ENCODE measurements at places on chromosomes 5 and 9. TPM values are rescaled to one million over a fixed set of nuclear protein-coding genes. Genes with fewer than 3 reads are reported as not detected.

DNA sequence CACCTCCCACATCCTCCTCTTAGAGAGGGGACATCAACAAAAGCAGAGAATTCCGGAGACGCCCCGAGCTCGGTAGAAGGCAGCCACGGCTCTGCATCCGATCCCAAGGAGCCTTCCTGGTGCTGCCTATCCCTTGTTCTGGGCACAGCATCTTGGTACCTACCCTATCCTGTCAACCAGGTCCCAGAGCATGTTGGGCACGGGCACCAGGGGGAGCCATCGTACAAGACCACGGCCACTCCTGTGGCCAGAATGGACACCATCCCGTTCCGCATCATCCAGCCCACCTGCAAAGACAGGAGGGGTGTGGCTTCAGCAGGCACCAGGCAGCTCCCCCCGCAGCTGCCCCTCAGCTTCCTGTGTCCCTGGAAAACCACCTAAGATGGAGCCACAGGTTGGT lies 62.7 kb upstream of the ZNF354A start:
- no peaks in the 10 kb centered on the region for H3K36me3 ChIP-seq
- DNase-seq = peak; percentile 20
- peaks cover 33% of the 10 kb centered on the region for H3K27me3 ChIP-seq
- no peaks in the 10 kb centered on the region for H3K4me1 ChIP-seq

Gene F12
- not detected for total RNA-seq

Gene PCDHB3
- 0.77 TPM for total RNA-seq

Gene GPSM1
- 69.0 TPM for total RNA-seq

- H3K36me3 ChIP-seq = no peaks in the 10 kb centered on the region
- H3K4me1 ChIP-seq = peaks cover 57% of the 10 kb centered on the region
- peak within 1 kb of the TSS; percentile 94 for H3K4me3 ChIP-seq
- no peaks in the 10 kb centered on the region for H3K27me3 ChIP-seq
Measured at GRCh38 chr9:27572918-27573633, at the start of gene C9orf72. Gene C9orf72 (minus strand): TSS chr9:27573481. CDS start chr9:27567120, 6,361 bp downstream.

- no peak for DNase-seq
- no peak overlapping the region for H3K4me3 ChIP-seq
- H3K4me1 ChIP-seq = peaks cover 97% of the 10 kb centered on the region
- no peaks in the 10 kb centered on the region for H3K27me3 ChIP-seq
Measured at GRCh38 chr9:131658377-131659129, 81.3 kb downstream of the RAPGEF1 start.

GRCh38 chr5:175457466-175457865 lies 13.5 kb upstream of the DRD1 start:
- H3K27ac ChIP-seq = no peak overlapping the region
- H3K27me3 ChIP-seq = peaks cover 74% of the 10 kb centered on the region
- no peak for DNase-seq
- no peaks in the 10 kb centered on the region for H3K4me1 ChIP-seq

Gene ZNF300
- 1.1 TPM for total RNA-seq

DNA sequence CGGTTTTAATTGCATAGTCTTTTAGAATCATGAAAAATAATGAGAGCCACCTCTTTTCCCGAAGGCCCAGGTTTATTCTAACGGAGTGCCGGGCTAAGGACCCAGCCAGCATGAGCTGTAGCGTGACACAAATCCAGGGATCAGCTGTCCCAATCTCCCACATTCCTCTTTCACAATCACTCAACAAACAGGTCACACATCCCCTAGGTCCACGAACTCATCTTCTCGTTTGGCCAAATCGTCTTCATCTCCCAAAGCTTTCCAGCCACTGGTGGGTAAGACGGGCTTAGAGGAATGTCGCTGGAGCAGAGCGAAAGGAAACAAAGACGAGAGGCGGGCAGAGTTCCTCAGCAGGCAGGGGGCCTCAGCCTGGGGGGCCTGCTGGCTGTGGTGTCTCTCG lies 55.5 kb upstream of the GOLPH3 start:
- peaks cover 34% of the 10 kb centered on the region for H3K36me3 ChIP-seq
- no peak overlapping the region for H3K4me3 ChIP-seq
- H3K27ac ChIP-seq = no peak overlapping the region
- DNase-seq = no peak

- H3K36me3 ChIP-seq = no peaks in the 10 kb centered on the region
- H3K4me1 ChIP-seq = peaks cover 37% of the 10 kb centered on the region
- DNase-seq = no peak
Measured at GRCh38 chr9:21970800-21971640, 23.2 kb downstream of the CDKN2A start.

GRCh38 chr9:126531035-126531571 lies 82.6 kb upstream of the LMX1B start:
- H3K27me3 ChIP-seq = peaks cover 73% of the 10 kb centered on the region
- peaks cover 11% of the 10 kb centered on the region for H3K4me1 ChIP-seq
- DNase-seq = no peak
- H3K4me3 ChIP-seq = no peak overlapping the region
- peak overlapping the region; percentile 74 for H3K27ac ChIP-seq

Gene SPATA31C1
- not detected for total RNA-seq

- no peak overlapping the region for H3K4me3 ChIP-seq
- no peak for DNase-seq
- H3K27me3 ChIP-seq = no peaks in the 10 kb centered on the region
- H3K27ac ChIP-seq = no peak overlapping the region
- H3K36me3 ChIP-seq = peaks cover 10% of the 10 kb centered on the region
Measured at GRCh38 chr5:77993141-77993854, 217.2 kb upstream of the TBCA start.

Gene GABRB2
- total RNA-seq = 0.11 TPM

DNA sequence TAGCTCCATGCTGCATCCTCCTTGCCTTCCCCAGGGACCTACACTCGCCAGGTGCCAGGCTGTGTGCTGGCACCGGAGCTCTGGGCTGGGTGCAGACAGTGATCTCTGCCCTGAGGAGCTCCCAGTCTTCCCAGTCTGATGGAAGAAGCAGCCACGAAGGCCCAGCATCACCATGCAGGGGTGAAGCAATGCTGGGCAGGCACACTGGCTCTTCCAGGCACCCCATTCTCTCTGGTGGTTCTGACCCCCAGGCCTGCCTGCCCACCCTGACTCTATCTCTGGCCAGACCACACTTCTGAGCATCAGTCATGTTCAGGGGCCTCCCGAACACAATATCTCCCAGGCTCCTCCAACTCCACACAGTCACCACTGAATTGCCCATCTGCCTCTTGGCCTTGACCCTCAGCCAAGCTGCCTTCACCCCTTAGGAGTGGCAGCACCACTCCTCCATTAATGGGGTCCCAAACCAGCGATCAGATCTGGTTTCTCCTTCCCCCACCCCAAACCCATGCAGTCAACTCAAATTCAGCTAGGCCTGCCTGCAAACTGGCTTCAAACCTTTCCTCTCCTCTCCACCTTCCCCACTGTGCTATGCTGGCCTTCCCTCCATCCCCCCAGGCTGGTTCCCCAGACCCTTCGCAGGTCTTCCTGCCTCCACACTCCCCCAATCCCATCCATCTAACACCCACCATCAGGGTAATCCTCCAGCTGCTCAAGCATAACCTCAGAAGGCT lies 102.7 kb upstream of the MVB12B start:
- H3K4me3 ChIP-seq = no peak overlapping the region
- H3K4me1 ChIP-seq = peaks cover 6% of the 10 kb centered on the region
- H3K27me3 ChIP-seq = peaks cover 99% of the 10 kb centered on the region
- no peak overlapping the region for H3K27ac ChIP-seq

Gene C9
- not detected for total RNA-seq

- H3K4me1 ChIP-seq = no peaks in the 10 kb centered on the region
- DNase-seq = no peak
- no peak overlapping the region for H3K4me3 ChIP-seq
- no peak overlapping the region for H3K27ac ChIP-seq
- H3K36me3 ChIP-seq = no peaks in the 10 kb centered on the region
Measured at GRCh38 chr5:72007336-72008111, 99.8 kb upstream of the MAP1B start.

DNA sequence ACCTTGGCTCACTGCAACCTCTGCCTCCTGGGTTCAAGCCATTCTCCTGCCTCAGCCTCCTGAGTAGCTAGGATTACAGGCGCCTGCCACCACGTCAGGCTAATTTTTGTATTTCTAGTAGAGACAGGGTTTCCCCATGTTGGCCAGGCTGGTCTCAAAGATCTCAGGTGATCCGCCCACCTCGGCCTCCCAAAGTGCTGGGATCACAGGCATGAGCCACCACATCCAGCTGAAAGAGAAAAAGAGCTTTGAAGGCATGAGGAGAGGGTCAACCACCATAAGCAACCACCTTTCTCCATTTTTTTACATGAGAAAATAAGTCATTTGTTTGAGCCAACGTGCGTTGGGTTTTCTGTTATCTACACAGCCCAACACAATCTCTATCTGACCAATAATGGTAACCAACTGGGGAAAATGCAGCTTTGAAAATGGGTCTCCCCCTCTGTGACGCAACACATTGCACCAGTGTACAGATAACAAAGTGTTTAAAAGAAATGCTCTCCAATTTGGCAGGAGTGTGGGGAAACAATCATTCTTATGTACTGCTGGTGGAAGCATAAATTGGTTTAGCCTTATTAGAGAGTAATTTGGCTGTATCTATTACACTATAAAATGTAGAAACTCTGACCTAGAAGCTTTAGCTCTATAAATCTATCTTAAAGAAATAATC lies 45.8 kb upstream of the ZBTB43 start:
- no peaks in the 10 kb centered on the region for H3K36me3 ChIP-seq
- H3K27ac ChIP-seq = no peak overlapping the region
- H3K4me3 ChIP-seq = no peak overlapping the region
- no peaks in the 10 kb centered on the region for H3K4me1 ChIP-seq
- DNase-seq = no peak

DNA sequence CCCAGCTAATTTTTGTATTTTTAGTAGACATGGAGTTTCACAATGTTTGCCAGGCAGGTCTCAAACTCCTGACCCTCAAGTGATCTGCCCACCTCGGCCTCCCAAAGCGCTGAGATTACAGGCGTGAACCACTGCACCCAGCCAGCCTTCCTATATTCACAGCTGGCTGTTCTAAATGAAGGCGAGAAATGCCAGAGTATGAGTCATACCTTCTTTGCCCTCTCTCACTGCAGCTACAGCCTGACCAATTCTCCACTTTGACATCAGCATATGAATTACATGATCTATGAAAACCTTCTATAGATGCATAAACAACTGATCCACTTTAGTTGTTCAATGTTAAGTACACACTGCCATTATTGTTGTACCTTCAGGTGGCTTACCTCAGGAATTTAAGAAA lies 14.5 kb downstream of the APTX start:
- H3K27me3 ChIP-seq = no peaks in the 10 kb centered on the region
- H3K27ac ChIP-seq = no peak overlapping the region
- H3K4me1 ChIP-seq = peaks cover 4% of the 10 kb centered on the region
- DNase-seq = no peak
- H3K36me3 ChIP-seq = peaks cover 78% of the 10 kb centered on the region
- no peak overlapping the region for H3K4me3 ChIP-seq

Gene OR1L6
- total RNA-seq = not detected

GRCh38 chr5:93589152-93589828 lies 6.3 kb downstream of the NR2F1 start:
- no peaks in the 10 kb centered on the region for H3K36me3 ChIP-seq
- H3K4me3 ChIP-seq = no peak overlapping the region
- peaks cover 93% of the 10 kb centered on the region for H3K27me3 ChIP-seq
- no peak overlapping the region for H3K27ac ChIP-seq
- no peak for DNase-seq
- H3K4me1 ChIP-seq = peaks cover 8% of the 10 kb centered on the region

Gene INSL6
- total RNA-seq = not detected

- H3K27ac ChIP-seq = no peak overlapping the region
- no peaks in the 10 kb centered on the region for H3K27me3 ChIP-seq
- peaks cover 32% of the 10 kb centered on the region for H3K36me3 ChIP-seq
- no peak for DNase-seq
- no peak overlapping the region for H3K4me3 ChIP-seq
- H3K4me1 ChIP-seq = peaks cover 1% of the 10 kb centered on the region
Measured at GRCh38 chr9:128757602-128758001, 14.1 kb downstream of the ZER1 start.

DNA sequence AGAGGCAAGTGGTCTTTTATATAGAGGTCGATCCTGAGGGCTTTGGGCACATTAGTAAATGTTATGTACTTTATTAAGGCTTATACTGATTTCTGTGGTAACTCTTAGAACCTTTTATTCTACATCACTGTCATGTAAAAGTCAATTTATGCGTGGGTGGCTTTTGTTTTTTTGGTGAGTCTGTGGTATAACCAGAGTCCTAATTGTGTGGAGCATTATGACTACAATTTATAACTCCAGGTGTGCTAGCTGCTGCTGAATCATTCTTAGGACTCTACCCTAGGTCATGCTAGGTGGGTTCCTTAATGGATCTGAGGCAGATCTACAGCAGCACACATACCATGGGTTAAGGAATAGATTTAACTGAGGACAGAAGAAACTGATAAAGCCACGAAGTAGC lies 33.9 kb upstream of the KCNN2 start:
- no peak overlapping the region for H3K4me3 ChIP-seq
- no peak overlapping the region for H3K27ac ChIP-seq
- no peaks in the 10 kb centered on the region for H3K36me3 ChIP-seq
- H3K27me3 ChIP-seq = no peaks in the 10 kb centered on the region
- DNase-seq = no peak
- H3K4me1 ChIP-seq = peaks cover 15% of the 10 kb centered on the region

Gene SHOC1
- not detected for total RNA-seq

GRCh38 chr5:92822183-92822582 lies 758.8 kb downstream of the NR2F1-AS1 start:
- no peak overlapping the region for H3K27ac ChIP-seq
- no peaks in the 10 kb centered on the region for H3K4me1 ChIP-seq
- H3K36me3 ChIP-seq = no peaks in the 10 kb centered on the region
- no peak for DNase-seq

Gene LOX
- 4.4 TPM for total RNA-seq

DNA sequence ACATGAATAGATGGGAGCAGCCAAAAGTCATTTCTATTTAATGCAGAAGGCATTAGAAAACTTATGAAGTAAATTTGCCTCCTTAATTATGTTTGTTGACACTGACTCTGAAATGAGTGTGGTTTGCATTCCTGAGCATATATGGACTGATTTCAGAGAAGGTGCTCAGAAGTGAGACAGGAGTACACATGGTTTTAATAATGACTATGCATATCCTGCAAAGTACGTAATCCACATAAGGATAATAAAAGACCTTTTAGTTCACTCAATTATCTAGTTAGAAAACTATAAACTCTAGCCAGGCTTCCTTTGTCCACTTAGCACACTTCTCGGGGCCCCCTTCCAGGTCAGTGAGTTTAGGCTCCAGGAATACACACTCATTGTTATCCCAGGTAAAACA lies 75.7 kb upstream of the SNX2 start:
- no peaks in the 10 kb centered on the region for H3K4me1 ChIP-seq
- no peak overlapping the region for H3K4me3 ChIP-seq
- no peaks in the 10 kb centered on the region for H3K36me3 ChIP-seq
- no peaks in the 10 kb centered on the region for H3K27me3 ChIP-seq
- no peak for DNase-seq

Gene GNA14
- 2.2 TPM for total RNA-seq

- no peak overlapping the region for H3K4me3 ChIP-seq
- H3K27me3 ChIP-seq = no peaks in the 10 kb centered on the region
Measured at GRCh38 chr9:80707120-80707519, 982.2 kb downstream of the TLE1 start.

Gene CBY3
- total RNA-seq = not detected

Gene ANKRD34B
- total RNA-seq = not detected

Gene TLN1
- total RNA-seq = 234 TPM

Gene UCK1
- total RNA-seq = 23.0 TPM

- DNase-seq = no peak
- H3K4me1 ChIP-seq = peaks cover 30% of the 10 kb centered on the region
- peak overlapping the region; percentile 76 for H3K4me3 ChIP-seq
- no peaks in the 10 kb centered on the region for H3K27me3 ChIP-seq
Measured at GRCh38 chr5:65479527-65479926, 2.2 kb downstream of the ADAMTS6 start.

- no peak for DNase-seq
- H3K4me3 ChIP-seq = no peak overlapping the region
- H3K27me3 ChIP-seq = no peaks in the 10 kb centered on the region
- no peak overlapping the region for H3K27ac ChIP-seq
- H3K36me3 ChIP-seq = no peaks in the 10 kb centered on the region
- no peaks in the 10 kb centered on the region for H3K4me1 ChIP-seq
Measured at GRCh38 chr5:17897776-17898175, 263.5 kb downstream of the TAF11L14 start.

Gene SLC6A19
- total RNA-seq = not detected
